Stimulated activated naive B cell treated with anti-CD40 and anti-IgM and Interleukin-4, amounts not matched to agents 10 μg/mL and 1 μg/mL and 100 μg/mL, for 72 hours (primary cell): ENCODE measurements at places on chromosomes 16 and 17.

DNA sequence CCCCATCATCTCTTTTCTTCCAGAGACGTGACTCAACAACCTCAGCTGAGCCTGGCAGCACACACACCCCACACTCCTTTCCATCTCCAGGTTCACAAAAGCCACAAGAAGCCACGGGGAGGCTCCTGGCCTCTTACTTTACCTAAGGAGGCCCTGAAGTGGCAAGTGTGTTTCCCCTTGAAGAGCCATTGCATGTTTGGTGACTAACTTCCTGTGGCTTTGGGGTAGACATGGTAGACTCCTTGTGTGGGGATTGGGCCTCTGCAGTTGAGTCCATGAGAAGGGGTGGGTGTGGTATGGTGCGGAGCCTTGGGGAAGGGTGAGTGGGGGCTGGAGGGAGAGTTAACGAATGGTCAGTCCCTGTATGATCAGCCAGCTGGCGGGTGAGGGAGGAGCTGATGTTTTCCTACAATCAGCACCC lies 24.2 kb downstream of the SAP30BP start:
- no peak for DNase-seq

DNA sequence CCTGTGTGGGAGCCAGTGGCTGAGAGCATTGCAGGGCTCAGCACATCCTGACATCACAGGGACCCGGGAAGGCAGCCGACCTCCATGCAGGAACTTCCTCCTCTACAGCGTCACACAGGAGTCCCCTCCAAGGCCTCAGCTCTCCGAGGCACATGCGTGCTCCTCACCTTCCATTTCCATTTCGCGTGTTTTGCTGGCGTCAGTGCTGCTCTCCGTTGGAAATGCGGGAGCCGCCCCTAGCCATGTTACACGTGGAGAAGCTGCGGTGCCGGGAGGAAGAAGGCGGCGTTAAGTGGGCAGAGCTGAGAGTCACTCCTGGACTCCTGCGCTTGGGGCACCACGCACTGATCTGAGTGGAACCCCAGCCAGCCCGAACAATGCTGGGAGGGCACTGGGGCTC lies 25.2 kb upstream of the CRISPLD2 start:
- DNase-seq: no peak

GRCh38 chr17:61488878-61489718 lies 36.9 kb downstream of the TBX4 start:
- no peak for DNase-seq

DNA sequence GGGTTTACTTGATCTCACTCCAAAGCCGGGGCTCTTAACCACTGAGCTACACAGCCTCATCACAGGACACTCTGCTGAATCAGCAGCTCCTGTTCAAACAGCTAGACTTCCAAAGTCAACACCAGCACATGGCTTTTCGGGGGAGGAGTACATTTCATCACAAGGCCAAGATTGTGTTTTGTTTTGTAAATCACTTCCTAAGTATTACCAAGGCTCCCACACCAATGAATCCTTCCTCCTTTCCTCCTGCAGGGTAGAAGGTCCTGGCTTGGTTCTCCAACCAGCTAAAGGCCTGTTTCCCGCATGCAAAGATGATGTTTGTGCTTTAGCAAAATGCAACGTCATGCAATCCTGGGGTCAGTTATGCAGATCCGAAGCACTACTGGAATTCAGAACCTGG lies 152.5 kb downstream of the XYLT1 start:
- DNase-seq: no peak

DNA sequence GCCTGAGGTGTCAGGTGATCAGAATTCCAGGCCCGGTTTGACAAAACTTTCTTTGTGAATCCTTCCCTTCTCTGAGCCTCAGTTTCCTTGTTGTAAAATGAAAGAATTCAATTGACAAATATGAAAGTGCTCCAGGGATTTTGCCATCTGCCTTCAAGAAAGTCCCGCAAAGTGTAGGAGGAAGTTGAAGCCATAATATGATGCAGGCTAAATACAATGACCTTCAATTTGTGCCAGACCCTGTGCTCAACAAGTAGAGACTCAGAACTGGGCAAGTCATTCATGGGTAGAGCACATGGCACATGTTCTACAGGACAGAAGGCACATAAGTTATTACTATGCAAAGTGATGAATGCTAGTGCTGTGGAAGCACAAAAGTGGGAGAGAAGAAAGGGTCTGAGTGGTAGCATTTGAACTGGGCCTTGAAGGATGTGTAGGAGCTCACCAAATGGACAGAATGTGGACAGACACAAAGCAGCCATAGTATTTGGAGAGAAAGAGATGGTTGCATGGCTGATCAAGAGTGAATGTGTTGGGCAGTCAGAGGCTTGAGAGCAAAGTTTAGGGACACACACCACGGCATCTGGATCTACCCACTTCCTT lies 2.4 kb upstream of the SCIMP start:
- no peak for DNase-seq

- no peak for DNase-seq
Observed at GRCh38 chr17:41386227-41386626, 4.1 kb upstream of the KRT34 start.

GRCh38 chr16:49382916-49383315 lies 9.3 kb downstream of the C16orf78 start:
- no peak for DNase-seq

GRCh38 chr16:87854907-87855683 lies 14.2 kb downstream of the SLC7A5 start:
- DNase-seq: no peak

GRCh38 chr16:50626868-50627267 lies 54.2 kb downstream of the SNX20 start:
- DNase-seq: no peak

DNA sequence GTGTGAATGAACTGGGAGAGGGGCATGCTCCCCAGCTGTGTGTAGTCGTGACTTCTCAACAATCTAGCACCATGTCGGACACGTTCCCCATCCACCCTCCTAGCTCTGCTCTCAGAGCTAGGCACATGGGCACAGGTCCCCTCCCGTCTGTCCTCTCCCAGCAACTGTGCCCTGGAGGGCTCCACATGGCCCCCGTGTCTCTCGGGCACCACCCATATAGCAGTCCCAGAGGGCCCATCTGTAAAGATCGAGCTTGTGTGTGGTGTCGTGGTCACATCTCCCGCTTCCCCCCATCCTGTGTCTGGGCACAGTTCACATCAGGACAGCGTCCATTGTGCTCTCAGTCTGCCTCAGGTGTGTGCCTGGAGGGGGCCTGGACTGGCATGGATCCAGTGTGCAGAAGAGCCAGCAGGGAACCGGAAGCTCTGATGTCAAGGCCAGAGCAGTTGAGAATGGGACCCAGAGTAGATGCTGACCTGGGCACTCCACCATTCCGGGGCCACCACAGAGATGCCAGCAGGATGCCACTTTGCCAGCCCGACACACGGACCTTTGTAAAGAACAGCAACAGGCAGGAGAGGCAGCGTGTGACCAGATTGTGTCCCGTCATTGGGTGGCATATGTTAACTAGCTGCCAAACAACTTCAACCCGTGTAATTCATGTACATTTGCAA lies 55.7 kb downstream of the MARF1 start:
- DNase-seq: no peak

DNA sequence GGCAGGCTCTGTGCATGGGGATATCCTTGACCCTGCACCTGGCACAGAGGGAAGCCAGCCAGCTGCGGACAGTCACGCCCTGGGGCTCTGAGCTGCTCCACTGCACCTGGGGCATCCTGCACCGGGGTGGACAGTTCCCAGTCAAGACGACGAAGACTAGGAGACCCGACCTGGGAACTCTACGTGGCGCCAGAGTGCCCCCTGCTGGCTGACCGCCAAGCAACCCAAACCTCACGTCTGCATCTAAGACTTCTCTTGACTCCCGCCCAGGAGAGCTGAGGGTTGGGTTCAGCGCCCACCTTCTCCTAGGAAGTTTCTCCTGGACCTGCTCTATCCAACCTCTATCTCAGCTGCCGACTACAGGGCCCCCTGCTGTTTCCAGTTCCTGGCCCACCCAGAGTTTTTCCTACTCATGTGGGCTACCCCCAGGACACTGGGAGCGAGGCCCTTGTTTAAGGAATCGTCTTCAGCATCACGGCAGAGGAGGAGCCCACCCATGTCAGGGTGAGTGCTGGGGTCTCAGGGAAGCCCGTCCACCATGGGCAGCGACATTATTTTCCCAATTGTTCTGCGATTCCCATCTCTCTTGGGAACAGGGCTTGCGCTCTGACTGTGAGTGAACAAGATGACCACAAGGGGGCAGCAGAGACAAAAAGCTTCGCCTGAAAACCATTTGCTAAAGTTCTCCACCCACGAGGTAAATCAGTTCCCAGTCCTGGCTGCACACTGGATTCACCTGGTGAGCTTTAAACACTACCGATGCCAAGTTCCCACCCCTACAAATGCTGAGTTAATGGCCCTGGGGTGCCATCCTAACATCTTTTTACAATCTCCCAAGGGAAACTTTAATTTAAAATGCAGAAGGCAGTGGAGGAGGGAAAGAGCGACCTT lies 29.3 kb downstream of the TLE7 start:
- DNase-seq: peak; percentile 33

DNA sequence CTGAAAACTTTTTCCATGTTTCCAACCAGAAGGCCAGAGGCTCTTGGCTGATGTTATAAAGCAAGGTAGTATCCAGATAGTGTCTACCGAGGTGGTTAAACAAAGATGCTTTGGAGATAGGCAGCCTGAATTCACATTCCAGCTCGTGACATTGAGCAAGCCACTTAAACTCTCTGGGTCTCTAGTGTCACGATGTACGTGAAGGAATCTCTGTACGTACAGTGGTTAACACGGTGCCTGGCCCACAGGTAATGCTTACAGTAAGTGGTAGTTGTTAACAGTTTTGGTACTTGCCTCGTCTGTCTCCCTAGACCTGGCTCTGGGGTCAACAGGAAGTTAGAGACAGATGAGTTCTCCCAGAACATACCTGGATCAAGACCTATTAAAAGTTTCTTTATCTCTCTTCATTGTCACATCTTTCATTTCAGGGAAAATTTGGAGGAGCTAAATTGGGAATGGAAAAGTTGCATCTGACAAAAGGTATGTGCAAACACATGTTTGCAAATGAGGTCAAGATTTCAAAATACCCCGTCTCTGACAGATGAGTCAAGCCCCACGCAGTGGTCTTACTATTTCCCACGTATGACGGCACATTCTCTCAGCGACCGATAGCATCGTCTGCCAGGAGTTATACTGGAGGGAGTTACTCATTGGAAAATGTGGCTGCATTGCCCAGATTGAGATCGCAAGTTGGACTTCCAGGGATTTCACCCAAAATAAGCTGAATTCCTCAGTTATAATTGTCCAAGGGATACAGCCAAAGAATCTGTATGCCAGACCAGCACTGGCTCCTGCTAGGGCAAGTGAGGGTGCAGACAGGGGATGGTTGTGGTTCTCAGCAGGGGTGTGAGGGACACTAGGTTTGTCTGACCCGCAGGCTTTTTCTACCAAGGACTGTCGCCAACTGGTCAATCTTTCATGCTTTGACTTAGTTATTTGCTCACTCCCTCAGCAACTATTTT lies 18.9 kb upstream of the MYH10 start:
- DNase-seq: no peak

DNA sequence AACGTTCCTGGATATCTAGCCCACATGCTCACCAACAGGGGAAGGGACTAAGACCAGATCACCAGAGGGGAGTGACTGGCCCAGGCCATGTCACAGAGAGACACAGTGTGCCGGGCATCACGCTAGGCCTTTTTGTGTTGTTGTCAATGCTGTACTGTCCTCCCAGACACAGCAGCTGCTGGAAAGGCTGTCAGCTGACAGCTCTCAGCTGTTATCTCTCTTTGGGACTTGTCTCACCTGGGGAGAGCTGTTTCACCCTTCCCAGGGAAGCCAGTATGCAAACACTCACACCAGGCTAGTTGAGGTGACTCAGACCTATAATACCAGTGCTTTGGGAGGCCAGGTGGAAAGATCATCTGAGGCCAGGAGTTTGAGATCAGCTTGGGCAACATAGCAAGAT lies 19.4 kb downstream of the UNC45B start:
- no peak for DNase-seq

- DNase-seq: no peak
Observed at GRCh38 chr17:79457376-79457775, 153.5 kb downstream of the RBFOX3 start.

- no peak for DNase-seq
Observed at GRCh38 chr17:38425744-38426143, 2.5 kb upstream of the ARHGAP23 start.

DNA sequence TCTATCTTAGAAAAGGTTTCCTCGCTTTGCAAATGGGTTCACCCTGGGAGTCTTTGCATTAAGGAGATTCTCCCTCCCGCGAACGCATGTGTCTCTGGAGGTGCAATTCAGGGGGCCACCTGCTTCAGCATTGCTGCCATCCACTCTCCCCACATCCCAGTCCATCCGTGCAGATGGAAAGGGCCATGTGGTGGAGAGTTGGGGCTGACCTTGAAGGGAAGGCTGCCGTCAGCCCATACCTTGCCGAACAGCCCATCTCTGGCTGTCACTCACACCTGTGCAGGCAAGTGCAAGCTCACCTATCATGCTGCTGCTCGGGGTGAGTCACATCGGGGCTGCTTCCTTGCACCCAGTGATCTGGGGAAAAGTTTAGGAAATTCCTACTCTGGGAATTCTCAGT lies 106.1 kb downstream of the ZNF423 start:
- DNase-seq: no peak

DNA sequence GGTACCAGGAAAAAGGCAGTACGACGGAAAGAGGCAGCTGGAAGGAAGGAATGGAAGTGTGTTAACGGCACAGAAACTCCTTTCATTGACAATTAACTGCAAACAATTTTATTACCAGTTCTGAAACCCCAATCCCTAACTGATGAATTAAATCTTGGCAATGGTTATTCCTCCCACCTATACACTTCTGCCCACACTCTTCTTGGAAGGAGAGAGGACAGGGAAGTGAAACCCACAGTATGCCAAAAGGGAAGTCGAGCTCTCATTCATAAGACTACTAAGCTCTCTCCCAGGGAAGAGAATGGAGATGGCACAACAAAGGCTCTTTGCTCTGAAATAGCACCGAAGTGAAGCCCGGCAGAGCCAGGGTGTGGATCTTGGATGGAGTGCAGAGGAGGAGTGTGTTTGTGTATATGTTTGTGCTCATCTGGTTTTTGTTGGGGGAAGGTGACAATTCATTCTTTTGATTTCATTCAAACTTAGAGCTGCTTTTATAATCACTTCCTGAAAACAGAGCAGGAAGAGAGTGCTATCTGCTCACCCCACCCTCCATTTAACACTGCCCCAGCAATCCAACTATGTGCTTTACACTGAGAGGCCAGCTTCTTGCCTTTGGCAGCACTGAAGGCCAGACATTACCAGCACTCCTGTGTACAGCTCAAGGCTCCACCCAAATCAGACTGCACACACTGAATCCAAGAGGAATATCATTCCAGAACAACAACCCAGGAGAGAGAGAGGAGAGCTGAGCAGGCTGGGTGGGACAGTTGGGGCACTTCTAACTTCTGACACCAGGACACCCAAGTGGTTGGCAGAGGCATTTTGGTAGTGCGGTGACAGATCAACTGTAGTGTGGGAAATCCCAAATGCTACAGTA lies 68.7 kb downstream of the HIC1 start:
- DNase-seq: no peak

- DNase-seq: no peak
Observed at GRCh38 chr17:43949781-43950180, 4.0 kb downstream of the PYY start.

- DNase-seq: no peak
Observed at GRCh38 chr17:11795906-11796305, 197.6 kb downstream of the DNAH9 start.
